SK-MEL-5 (cell line): ENCODE measurements at places on chromosomes 1 and 21. TPM values are rescaled to one million over a fixed set of nuclear protein-coding genes. Genes with fewer than 3 reads are reported as not detected.
A peak's percentile ranks its signal among the peaks of the same experiment; 100 is the strongest.

Gene SERPINC1
- not detected in 2 replicates for total RNA-seq

Gene CCSAP
- 26.2 and 26.6 TPM in 2 replicates for total RNA-seq

Gene TOR1AIP2
- 80.5 and 81.4 TPM in 2 replicates for total RNA-seq

Gene CASQ1
- not detected in 2 replicates for total RNA-seq

Gene CFHR4
- 0.11 TPM in 1 of 2 replicates, not detected in the other for total RNA-seq

Gene CD1D
- total RNA-seq: not detected in 2 replicates

Gene MACO1
- 18.5 and 19.7 TPM in 2 replicates for total RNA-seq

Gene CHI3L2
- total RNA-seq: 0.55 TPM in 1 of 2 replicates, not detected in the other

Gene DNAJC28
- 0.64 and 1.1 TPM in 2 replicates for total RNA-seq

Gene ANKRD45
- total RNA-seq: 0.11 TPM in 1 of 2 replicates, not detected in the other

Gene HSPA6
- 4.2 and 4.8 TPM in 2 replicates for total RNA-seq

Gene ANGPTL7
- not detected in 2 replicates for total RNA-seq

Gene MARCKSL1
- total RNA-seq: 82.8 and 106 TPM in 2 replicates

Gene FAM163A
- not detected in 2 replicates for total RNA-seq

Gene ADGRB2
- total RNA-seq: 4.2 and 4.4 TPM in 2 replicates

DNA sequence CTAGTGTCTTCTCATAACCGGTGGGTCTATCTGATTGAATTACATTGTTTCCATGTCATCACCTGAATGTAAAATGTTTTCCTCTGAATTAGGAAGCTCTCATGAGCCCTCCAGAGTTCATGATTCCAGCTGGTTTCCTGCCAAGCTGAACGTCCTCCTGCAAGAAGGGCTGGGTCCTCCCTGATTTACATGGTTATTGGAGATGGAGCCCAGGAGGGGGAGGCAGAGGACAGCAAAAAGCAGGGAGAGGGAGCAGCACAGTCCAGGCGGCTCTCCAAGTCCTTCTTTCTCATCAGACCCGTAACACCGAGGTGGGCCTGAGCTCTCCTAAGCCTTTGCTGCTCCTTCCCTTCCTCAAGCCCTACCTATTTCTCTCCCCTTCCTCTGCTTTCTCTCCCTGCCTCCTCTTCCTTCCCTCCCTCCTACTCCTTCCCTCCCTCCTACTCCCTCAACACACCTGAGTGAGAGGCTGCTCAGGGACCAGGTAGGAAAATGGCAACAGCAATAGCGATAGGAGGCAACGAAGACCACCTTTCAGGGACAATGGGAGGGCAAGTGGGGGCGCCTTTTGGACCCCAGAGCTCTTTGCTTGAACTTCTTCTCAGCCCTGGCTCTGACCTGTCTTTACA lies 265.9 kb downstream of the PRDM2 start:
- DNase-seq: peak; percentile 87

DNA sequence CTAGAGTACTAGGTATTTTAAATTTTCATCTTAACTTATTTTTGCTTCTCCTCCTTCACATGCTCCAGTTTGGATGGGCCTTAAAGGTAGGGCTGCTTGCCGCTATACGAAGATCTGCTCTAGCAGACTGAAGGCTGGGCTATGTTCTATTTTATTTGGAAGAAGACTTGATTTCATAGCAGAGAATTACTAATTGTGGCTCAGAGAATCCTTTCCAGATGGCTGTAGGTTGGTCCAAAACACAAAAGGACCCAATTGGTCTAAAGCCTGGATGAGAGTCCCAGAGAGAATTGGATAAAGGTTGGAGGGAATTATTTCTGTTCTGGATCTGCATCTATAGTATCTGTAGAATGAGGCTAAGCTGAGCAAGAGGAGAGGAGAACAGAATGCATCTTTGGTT lies 719.4 kb upstream of the PTBP2 start:
- no peak for DNase-seq

GRCh38 chr1:244191581-244191980 lies 140.5 kb downstream of the ZBTB18 start:
- no peak for DNase-seq

DNA sequence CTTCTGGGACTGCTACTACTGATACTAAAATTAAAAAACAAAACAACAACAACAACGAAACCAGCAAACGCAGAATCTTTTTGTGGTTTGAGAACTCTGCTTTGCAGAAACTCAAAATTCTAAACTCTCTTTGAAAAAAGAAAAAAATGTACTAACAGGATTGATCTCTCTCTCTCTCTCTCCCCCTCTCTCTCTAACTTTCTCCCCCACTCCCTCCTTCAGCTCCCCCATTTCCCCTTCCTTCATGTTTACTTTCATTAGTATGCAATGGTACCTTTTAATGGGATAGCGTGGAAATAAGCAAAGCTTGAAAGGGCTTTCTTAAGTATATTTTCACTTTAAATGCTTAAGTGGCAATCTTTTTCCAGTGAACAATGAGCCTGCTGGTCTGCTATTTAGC lies 562.6 kb upstream of the ADGRL2 start:
- no peak for DNase-seq

GRCh38 chr1:67427947-67428346 lies 2.3 kb downstream of the SERBP1 start:
- DNase-seq: no peak

GRCh38 chr1:56416495-56416894 lies 162.9 kb downstream of the PLPP3 start:
- peak; percentile 68 for DNase-seq

DNA sequence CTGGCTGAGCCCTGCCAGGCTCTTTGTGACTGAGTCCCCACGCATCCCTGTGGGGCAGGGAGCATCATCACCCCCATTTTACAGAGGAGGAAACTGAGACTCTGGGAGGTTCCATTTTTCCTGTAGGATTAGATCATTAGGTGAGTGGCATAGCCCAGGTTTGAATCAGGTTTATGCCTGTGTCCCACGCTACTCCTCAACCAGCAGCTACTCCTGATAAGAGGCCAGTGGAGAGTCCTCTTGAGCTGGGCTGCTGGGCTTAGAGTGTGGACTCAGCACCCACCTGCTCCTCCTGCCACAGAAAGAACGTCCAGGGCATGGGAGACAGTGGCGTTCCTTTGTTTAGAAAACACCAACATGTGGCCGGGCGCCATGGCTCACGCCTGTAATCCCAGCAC lies 30.7 kb downstream of the TNFRSF1B start:
- no peak for DNase-seq

DNA sequence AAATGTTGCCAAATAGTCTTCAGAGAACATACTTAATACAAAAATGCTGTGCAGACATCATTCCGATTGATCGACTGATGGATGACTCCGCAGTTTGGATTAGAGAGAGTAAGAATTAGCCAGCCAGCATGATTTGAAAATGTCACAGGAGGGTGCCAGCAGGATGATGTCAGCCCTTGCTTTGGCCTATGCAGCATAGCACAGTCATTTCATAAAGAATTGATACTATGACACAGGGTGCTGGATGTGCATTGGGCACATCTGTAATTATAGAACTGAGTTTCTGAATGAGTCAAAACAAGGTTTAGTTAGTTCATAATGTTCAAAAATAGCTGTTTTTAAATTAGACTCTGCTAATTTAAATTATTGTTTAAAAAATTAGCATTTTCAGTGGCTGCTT lies 21.6 kb upstream of the TRAF5 start:
- no peak for DNase-seq

DNA sequence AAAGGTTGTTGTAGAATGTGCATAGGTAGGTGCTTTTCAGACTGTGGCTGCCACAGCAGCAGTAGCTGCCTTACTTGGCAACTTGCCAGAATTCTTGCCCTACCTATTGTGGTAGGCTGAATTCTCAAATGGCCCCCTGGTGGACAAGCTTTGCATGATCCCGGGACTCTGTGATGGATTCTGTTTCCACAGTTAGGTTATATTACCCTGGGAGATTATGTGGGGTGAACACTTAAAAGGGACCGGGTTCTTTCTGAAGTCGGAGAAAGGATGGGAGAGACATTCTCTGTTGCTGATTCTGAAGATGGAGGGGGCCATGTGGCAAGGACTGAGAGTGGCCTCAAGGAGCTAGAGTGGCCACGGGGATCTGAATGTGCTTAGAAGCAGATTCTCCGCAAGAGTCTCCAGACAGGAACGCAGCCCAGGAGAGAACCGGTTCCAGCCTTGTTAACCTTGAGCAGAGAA lies 32.1 kb upstream of the KCNE1 start:
- DNase-seq: peak; percentile 87

- DNase-seq: no peak
Observed at GRCh38 chr21:14880922-14881321, 183.9 kb downstream of the NRIP1 start.

GRCh38 chr1:200658037-200658818 lies 11.5 kb downstream of the DDX59 start:
- no peak for DNase-seq
